ENCODE measurements at places on chromosomes 6 and 20.

DNA sequence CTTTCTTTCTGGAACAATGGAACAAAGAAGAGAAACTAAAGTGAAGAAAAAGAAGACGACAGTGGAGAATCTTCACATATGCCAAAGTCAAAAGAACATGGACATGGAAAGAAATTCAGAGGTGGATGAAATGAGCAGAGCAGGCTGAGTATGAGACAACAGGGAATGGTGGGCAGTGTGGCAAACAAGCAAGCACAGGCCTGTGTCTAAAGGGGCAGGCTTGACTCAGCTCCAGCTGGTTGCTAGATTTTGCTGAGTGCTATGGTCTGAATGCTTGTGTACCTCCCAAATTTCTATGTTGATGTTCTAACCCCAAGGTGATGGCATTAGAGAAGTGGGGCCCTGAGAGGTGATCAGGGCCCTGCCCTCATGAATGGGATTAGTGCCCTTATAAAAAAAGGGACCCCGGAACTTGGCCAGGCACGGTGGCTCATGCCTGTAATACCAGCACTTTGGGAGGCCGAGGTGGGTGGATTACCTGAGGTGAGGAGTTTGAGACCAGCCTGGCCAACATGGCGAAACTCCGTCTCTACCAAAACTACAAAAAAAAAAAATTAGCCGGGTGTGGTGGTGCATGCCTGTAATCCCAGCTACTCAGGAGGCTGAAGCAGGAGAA lies 49.6 kb downstream of the ZMYND8 start:
- no peak for DNase-seq

DNA sequence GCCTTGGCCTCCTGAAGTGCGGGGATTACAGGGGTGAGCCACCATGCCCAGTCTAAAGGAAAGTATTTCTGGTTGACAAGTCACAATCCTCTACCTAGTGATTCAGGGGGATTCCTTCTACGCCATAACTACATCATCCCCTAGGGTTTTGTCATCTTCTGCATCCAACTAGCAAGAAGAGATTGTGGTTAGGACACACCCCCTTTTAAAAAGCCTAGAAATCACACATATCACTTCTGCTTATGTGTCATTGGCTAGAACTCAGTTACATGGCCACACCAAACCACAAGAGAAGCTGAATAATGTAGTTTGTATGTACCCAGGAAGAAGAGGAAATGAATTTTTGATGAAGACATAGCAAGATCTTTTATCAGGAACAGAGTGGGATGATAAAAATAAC lies 14.7 kb upstream of the CHD6 start:
- no peak for DNase-seq

GRCh38 chr20:48738399-48739304 lies 89.1 kb downstream of the PREX1 start:
- DNase-seq = peak; percentile 57

GRCh38 chr6:8172530-8172929 lies 70.2 kb upstream of the EEF1E1 start:
- no peak for DNase-seq

GRCh38 chr6:136037876-136038460 lies 186.5 kb downstream of the PDE7B start:
- DNase-seq = no peak

- no peak for DNase-seq
These were observed 53.0 kb upstream of the ANKEF1 start for GRCh38 chr20:9981829-9982228.
